ENCODE measurements at places on chromosomes 1 and 21.

DNA sequence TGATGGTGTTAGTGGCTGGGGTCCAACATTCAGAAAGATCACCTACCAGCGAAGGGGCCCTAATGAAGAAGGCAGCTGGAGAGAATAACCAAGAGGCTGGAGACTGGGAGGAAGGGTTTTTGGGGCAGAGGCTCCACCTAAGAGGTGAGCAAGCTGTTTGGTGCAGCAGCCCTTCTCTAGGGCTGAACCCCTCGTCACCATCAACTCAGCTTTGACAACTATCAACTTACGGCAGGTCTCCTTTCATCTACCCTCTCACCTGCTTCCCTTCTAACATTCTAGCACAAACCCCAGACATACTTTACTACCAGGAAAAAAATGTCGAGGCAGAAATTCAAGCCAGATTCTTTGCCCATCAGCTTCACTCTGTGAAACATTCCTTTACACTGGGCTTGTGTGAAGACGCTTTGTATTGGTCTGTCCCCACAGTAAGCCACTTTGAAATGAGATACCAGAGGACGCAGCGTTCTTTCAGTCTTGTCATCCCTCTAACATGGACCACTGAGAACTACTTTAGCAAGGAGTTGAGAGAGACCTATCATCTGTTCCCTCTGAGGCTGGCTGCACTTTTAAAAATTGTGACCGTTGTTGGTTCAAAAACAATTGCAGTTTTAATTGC is 84.6 kb downstream of the RAVER2 start:
- DNase-seq, result no peak

DNA sequence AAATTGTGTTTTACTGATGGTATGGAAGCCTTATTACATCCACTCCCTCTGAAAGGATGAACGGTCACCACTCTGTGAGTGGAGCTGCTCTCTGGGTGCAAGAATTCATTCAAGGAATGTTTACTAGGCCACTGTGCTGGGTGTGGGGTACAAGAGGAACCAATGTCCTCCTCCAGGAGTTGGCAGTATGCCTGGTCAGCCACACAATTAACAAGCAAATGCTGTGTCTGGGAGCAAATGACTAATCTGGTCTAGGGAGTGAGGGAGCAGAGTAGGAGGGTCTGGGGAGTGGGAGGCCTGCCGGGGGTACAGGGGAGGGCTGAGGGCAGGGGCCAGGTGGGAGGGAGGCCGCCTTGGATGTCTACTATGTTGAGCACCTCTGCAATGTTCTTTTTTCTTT is 27.2 kb upstream of the TDRD10 start:
- peak; percentile 73 for DNase-seq

DNA sequence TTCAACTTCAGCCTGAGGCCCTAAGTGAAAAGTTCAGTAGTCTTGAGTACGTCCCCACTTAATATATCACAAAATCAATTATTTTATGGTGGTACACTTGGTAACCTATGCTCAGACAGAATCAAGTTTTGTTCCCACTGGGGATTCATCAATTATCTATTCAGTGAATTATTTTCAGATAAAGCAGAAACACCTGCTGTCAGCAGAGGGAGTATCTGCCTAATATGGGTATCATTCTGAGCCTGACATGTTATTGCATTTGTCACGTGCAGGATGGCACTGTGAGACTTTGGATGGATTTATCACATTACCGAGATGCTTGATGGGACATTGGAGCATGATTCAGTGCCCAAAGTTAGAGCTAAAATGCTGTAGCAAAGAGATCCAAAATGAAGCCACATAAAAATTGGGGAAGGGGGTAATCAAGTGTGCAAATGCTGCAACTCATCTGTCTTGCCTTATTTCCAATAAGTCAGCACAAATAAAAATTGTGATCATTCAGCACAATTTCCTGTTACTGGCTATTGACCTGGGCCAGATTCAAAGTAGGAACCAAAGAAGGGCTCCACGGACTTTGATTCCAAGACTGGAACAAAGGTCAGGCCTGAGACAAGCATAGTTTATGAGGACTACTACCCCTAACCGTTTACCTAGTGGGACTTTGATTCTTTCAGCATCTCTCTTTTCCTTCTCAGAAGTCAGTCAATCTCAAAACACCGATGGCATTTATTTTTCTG is 657.6 kb downstream of the LMO4 start:
- DNase-seq, result no peak

DNA sequence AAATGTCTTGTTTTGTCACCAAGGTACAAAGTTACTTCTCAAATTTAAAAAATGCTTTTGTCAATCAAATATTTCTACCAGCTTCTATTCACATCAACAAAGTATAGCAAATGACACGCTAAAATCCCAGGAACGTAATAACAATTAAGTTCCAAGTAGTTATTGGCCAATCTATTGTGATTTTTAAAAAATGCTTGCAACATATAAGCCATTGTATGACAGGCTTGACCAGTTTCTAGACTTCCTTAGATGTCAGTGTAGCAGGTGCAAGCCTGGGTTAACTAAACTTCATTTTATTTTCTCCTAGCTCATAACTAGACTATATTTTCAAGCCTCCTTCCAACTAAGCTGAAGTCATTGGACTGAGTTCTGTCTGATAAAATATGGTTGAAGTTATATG is 494.5 kb upstream of the PKN2 start:
- no peak for DNase-seq

- no peak for DNase-seq
Observed at GRCh38 chr1:194419721-194420120, 1233.3 kb upstream of the B3GALT2 start.

- DNase-seq, result no peak
Observed at GRCh38 chr1:3022976-3023375, 1.7 kb downstream of the ACTRT2 start.

DNA sequence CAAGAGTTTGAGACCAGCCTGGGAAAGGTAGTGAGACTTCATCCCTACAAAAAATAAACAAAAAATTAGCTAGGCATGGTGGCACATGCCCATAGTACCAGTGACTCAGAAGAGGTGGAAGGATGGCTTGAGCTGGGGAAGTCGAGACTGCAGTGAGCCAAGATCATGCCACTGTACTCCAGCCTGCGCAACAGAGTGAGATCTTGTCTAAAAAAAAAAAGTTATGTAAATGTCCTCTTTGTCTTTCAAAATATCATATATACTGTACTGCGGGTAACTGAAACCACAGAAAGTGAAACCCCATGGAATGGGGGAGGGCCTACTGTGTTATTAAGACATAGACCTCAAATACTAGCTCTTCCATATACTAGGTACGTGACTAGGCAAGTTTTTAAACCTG is 20.8 kb downstream of the ACADM start:
- DNase-seq, result no peak

GRCh38 chr1:206490771-206491405 is 16.4 kb upstream of the RASSF5 start:
- no peak for DNase-seq

GRCh38 chr1:205598841-205599668 is 32.8 kb downstream of the ELK4 start:
- peak; percentile 7 for DNase-seq

All from hypothalamus (tissue), 51 donors.